ENCODE measurements at places on chromosomes 6 and 20. TPM values are rescaled to one million over a fixed set of nuclear protein-coding genes. Genes with fewer than 3 reads are reported as not detected.
A peak's percentile ranks its signal among the peaks of the same experiment; 100 is the strongest.

DNA sequence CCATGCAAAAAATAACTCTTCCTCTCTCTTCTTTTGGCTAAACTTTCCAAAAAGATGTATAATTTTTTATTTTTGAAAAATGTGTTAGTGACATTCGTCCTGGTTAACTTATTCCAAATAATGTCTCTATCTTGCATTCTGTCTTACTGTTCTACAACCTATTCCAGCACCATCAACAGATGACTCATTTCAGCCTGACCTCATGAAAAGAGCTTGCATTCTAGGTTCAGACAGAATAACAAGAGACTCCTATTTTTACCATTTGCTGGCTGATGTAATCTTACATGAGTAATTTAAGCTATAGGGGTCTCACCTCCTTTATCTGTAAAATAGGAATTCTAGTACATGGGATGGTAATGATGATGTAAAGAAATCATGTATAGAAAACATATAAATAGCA, 109.0 kb downstream of the FUT9 start:
- H3K27ac ChIP-seq, result no peak overlapping the region
- H3K4me3 ChIP-seq, result no peak overlapping the region
- H3K36me3 ChIP-seq, result no peaks in the 10 kb centered on the region
- peaks cover 20% of the 10 kb centered on the region for H3K4me1 ChIP-seq
- no peak for DNase-seq

DNA sequence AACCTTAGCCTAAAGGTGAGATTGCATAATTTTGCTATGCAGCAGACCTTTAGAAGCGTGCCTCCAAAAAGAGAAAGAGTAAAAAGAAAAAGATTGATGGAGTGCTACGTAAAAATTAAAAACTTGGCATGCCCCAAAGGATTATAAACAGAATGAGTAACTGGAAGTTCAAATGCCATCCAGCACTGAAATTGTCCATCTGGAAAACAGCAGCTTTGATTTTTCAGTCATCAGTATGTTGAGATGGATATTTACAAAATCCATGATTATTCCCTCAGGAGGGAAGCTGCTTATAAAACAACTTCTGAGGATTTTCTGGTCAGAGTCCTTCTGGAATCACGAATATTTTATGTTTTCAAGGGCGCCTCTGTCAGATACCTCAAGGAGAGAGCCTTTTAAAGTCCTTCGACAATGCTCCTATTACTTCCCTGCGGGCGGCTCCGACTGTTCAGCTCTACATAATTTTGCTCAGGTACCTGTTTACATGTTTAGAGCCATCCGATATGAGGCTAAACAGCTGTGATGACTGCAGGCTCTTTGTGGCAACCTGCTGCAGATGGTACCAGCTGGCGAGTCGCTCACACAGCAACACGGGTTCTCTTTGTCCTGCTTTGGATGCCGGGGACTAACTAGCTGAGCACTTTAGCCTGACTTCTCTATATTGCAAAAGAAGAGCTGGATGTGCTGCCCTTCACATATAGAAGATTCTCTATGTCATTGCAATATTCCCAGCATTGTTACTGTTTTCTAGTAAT, 83.3 kb downstream of the RCAN2 start:
- H3K4me1 ChIP-seq, result peaks cover 23% of the 10 kb centered on the region
- H3K27ac ChIP-seq, result no peak overlapping the region
- H3K27me3 ChIP-seq, result no peaks in the 10 kb centered on the region
- no peak overlapping the region for H3K4me3 ChIP-seq
- DNase-seq, result no peak
- H3K36me3 ChIP-seq, result no peaks in the 10 kb centered on the region

DNA sequence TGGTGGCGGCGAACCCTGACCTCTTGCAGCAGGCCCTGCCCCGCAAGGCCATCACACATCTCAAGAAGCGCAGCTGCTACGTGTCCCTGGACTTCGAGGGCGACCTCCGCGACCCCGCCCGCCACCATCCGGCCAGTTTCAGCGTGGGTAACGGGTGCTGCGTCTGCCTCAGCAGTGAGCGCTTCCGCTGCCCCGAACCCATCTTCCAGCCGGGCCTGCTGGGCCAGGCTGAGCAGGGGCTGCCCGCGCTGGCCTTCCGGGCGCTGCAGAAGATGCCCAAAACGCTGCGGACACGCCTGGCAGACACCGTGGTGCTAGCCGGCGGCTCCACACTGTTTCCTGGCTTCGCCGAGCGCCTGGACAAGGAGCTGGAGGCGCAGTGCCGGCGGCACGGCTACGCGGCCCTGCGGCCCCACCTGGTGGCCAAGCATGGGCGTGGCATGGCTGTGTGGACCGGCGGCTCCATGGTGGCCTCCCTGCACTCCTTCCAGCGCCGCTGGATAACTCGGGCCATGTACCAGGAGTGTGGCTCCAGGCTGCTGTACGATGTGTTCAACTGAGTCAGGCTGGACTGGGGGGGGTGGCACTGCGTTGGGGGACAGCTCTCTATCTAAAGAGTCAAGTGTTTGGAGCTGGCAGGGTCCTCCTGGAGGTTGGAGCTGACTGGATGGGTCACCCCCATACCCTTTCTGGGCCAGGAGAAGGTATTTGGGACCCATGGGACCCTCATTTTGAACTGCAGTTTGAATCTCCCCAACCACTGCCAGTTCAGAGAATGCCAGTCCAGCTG, 1.1 kb downstream of the ACTL10 start:
- H3K27me3 ChIP-seq, result no peaks in the 10 kb centered on the region
- no peak overlapping the region for H3K27ac ChIP-seq
- peaks cover 14% of the 10 kb centered on the region for H3K36me3 ChIP-seq
- peak; percentile 75 for DNase-seq

DNA sequence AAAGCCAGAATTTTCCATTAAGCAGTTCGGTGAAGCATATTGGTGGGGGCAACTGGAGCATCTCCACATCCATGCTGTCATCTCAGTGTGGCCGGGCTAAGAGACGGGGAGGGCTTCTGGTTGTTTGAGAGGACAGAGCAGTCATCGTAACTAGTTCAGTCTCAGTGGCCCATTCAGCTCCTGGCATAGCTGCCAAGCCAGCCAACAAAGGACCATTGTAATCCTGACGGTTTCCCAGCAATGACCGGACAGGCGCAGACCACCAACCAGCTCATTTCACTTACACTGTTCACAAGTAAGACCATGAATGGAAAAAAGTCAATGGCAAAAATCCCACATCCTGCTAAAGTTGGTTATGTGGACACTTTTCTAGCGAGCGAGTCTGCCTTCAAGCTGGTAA, 14.9 kb upstream of the HDDC2 start:
- H3K27me3 ChIP-seq, result no peaks in the 10 kb centered on the region
- no peak overlapping the region for H3K4me3 ChIP-seq
- no peak overlapping the region for H3K27ac ChIP-seq
- DNase-seq, result no peak
- peaks cover 4% of the 10 kb centered on the region for H3K4me1 ChIP-seq

Gene ARMC2
- 11.3 TPM for total RNA-seq

Gene PHACTR1
- total RNA-seq, result 2.0 TPM

DNA sequence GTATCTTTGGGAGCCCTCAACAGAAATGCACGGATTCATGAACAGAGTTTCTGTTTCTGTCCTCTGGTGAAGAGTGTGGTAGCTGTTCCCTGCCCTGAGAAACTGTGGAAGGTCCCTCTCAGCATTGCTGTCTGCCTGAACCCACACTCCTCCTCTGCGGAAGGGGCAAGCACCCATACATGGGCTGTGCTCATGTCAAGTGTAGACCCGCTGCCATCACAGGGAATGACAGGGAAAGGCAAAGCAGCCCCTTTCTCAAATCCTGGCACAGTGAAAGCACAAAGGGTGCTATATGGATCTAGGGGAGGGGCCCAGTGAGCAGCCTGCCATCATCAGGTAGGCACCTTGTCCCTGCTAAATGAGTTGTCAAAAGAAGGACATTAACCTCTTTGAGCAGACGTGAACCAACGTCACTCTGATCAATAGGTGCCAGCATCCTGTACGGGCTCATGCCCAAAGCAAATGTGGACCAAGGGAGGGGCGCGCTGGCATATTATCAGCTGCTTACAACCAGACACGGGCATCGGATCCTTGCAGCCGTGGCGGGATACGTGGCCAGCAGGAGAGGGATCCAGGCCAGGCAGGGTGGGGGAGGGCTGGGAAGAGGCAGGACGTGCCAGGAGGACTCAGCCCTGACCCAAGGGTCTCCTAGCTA, 231.2 kb upstream of the PMEPA1 start:
- H3K27me3 ChIP-seq, result peaks cover 9% of the 10 kb centered on the region
- peaks cover 13% of the 10 kb centered on the region for H3K4me1 ChIP-seq
- H3K27ac ChIP-seq, result no peak overlapping the region

DNA sequence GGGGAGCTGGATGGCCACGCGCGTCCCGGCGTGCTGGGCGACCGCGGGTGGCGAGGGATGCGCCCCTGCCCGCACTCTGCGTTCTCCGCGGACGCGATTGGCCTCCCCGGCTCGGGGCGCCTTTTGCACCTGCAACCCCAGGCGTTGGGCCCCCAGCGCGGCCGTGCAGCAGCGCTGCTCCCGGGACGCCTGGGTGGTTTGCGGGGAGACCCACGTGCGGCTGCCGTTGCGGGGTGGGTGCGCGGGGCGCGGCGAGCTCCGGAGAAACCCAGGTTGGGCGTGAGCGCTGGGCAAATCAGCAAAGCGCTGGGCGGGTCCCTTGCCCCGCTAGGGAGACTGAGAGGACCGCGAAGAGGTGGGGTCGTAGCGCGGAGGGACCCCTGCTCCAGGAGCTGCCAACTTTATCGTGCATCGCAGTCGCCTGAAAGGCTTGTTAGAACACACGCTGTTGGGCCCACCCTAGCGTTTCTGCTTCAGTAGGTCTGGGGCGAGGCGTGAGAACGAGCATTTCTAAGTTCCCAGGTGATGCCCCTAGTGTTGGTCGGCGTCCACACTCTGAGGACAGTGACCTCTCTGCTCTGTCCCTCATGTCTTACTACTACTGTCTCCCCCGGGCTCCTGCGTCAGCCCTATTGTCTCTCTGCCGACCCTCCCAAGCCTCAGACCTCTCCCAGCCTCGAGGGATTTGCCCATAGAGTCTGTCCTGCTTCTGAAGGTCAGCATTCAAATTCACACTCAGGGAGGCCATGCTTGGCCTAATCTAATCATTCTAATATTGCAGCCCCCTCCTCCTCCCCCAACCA, 538 bp upstream of the ZFP64 start:
- no peaks in the 10 kb centered on the region for H3K36me3 ChIP-seq
- H3K27me3 ChIP-seq, result no peaks in the 10 kb centered on the region
- peak overlapping the region; percentile 86 for H3K4me3 ChIP-seq
- peak overlapping the region; percentile 93 for H3K27ac ChIP-seq
- DNase-seq, result peak; percentile 26

GRCh38 chr6:170211404-170212025, 79.4 kb downstream of the DLL1 start:
- no peaks in the 10 kb centered on the region for H3K4me1 ChIP-seq
- H3K4me3 ChIP-seq, result no peak overlapping the region
- DNase-seq, result no peak

- DNase-seq, result no peak
- no peaks in the 10 kb centered on the region for H3K36me3 ChIP-seq
- no peak overlapping the region for H3K4me3 ChIP-seq
- no peak overlapping the region for H3K27ac ChIP-seq
- peaks cover 15% of the 10 kb centered on the region for H3K27me3 ChIP-seq
- H3K4me1 ChIP-seq, result no peaks in the 10 kb centered on the region
Measured at GRCh38 chr20:58102744-58103516, 125.5 kb downstream of the ANKRD60 start.

Gene NMBR
- total RNA-seq, result not detected

Gene NR2E1
- total RNA-seq, result not detected

Gene ID1
- 377 TPM for total RNA-seq

Gene PSORS1C2
- total RNA-seq, result not detected

- no peaks in the 10 kb centered on the region for H3K27me3 ChIP-seq
- no peak for DNase-seq
- H3K36me3 ChIP-seq, result peaks cover 43% of the 10 kb centered on the region
Measured at GRCh38 chr6:118869350-118869749, 24.6 kb upstream of the ASF1A start.

DNA sequence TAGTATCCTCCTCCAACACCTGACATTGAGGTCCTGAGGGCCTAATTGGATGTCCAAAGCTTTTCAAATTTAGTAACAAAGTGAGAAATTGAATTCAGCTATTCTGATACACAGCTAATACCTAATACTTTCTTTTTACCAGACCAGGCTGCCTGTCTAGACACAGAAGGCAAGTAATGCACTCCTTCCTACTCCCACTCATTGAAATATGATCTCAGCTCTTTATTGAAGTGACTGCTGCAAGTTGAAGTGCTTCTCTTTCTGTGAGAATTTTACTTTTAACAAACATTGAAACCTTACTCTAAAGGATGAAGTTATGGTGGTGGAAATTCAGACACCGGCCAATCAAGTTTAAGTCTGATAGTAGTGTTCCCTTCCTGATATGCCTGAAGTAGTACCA, 90.8 kb upstream of the OGFRL1 start:
- no peaks in the 10 kb centered on the region for H3K27me3 ChIP-seq
- peaks cover 12% of the 10 kb centered on the region for H3K4me1 ChIP-seq
- DNase-seq, result no peak
- H3K36me3 ChIP-seq, result no peaks in the 10 kb centered on the region
- peak overlapping the region; percentile 35 for H3K27ac ChIP-seq

Gene TBX18
- 10.1 TPM for total RNA-seq

- H3K4me3 ChIP-seq, result no peak overlapping the region
- no peak for DNase-seq
- H3K36me3 ChIP-seq, result no peaks in the 10 kb centered on the region
- peaks cover 52% of the 10 kb centered on the region for H3K27me3 ChIP-seq
Measured at GRCh38 chr20:46190478-46191167, 72.5 kb downstream of the CD40 start.

Gene TCF15
- total RNA-seq, result 0.90 TPM

Gene STMND1
- 0.34 TPM for total RNA-seq

DNA sequence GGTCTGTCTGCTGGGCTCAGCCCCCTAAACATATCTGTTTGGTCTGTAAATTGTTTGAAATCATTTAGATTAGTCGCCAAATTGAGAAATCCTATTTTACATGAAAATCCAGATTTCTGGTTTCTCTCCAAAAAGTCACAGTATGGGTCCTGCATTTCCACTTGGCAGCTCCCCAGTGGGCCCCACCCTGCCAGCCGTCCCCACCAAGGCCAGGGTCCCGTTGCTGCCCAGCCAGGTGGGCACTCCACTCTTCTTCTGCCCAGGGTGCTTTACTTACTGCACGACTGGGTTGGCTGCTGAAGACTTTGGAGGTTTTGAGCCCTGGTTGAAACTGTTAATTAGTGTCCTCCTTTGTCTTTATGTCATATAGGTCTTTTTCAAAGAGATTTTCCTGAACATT, 50.4 kb downstream of the ARFGEF2 start:
- DNase-seq, result no peak
- no peaks in the 10 kb centered on the region for H3K27me3 ChIP-seq
- peaks cover 44% of the 10 kb centered on the region for H3K36me3 ChIP-seq
- H3K4me3 ChIP-seq, result no peak overlapping the region
- H3K27ac ChIP-seq, result no peak overlapping the region

- H3K27ac ChIP-seq, result no peak overlapping the region
- H3K36me3 ChIP-seq, result no peaks in the 10 kb centered on the region
- no peaks in the 10 kb centered on the region for H3K27me3 ChIP-seq
- DNase-seq, result no peak
- H3K4me3 ChIP-seq, result no peak overlapping the region
Measured at GRCh38 chr6:149045404-149045803, 272.1 kb upstream of the TAB2 start.

All from mesothelial cell of epicardium (in vitro differentiated cells).